CD4-positive, alpha-beta T cell treated with Interleukin-4 for 4 hours (primary cell): ENCODE measurements at places on chromosomes 3 and 15.

GRCh38 chr15:77717333-77717990 lies 84.8 kb upstream of the LINGO1 start:
- no peak for DNase-seq

- DNase-seq = no peak
Observed at GRCh38 chr3:114446600-114446999, 152.8 kb downstream of the TIGIT start.

- DNase-seq = no peak
Observed at GRCh38 chr3:27623085-27623753, 98.9 kb downstream of the EOMES start.

- no peak for DNase-seq
Observed at GRCh38 chr15:28079313-28079969, 19.7 kb downstream of the OCA2 start.

GRCh38 chr15:43215961-43216360 lies 4.9 kb downstream of the EPB42 start:
- DNase-seq = no peak

- DNase-seq = no peak
Observed at GRCh38 chr3:36381311-36381956, 1.1 kb downstream of the STAC start.

GRCh38 chr3:125119752-125120378 lies 64.1 kb upstream of the HEG1 start:
- peak; percentile 33 for DNase-seq

DNA sequence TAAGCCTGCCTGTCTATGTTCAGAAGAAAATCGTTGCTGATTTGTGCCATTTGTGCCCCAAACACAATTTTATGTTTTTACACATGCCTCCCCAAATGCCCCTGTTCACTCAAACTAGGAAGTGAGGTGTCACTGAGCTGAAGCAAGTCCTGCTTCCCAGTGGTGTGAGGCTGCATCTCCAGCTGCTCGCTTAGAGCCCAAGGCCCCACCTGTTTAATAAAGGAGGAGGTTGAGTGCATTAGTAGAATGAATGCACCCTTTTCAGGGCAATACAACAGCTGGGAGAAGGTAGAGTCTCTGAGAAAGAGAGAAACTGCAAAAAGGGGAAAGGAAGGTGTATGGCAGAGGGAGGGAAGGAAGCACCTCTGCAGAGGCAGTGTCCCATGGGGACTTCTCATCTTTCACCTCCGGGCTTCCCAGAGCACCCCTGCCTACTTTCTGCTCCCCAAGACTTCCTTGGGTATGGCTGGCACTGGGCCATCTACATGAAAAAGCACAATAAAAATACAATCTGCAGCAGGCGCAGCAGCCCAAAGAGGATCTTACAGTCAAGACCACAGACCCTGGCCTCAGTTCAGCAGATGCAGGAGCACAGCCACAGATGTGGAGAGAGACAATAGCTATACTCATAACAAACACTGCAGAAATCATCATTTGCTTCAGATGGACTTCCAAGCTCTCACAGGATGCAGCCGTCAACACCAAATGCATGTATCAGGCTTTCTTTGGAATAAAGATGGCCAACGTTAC lies 165.9 kb downstream of the POLR2M start:
- no peak for DNase-seq

GRCh38 chr15:58517682-58518525 lies 86.1 kb downstream of the LIPC start:
- DNase-seq = no peak

DNA sequence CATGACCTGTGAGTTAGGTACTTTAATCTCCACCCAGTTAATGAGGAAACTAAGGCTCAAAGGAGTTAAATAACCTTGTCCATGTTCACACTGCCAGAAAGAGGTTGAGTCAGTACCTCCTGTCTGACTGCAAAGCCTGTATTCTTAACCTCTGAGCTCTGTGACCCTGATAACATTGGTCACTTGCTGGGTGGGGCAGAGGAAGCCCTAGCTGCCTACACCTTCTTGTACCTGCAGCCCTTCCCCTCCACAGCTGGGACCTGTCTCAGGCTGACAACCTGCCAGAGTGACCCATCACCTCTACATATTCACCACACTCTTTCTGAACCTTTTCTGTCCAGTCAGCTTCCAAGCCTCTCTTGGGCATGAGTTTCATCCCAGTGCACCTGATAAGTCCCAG lies 106.1 kb upstream of the HES1 start:
- DNase-seq = no peak

GRCh38 chr15:53762916-53763315 lies 3.5 kb upstream of the WDR72 start:
- no peak for DNase-seq

GRCh38 chr3:169667166-169668071 lies 3.9 kb upstream of the MECOM start:
- no peak for DNase-seq

GRCh38 chr3:170277833-170278580 lies 55.8 kb downstream of the PRKCI start:
- DNase-seq = peak; percentile 33

DNA sequence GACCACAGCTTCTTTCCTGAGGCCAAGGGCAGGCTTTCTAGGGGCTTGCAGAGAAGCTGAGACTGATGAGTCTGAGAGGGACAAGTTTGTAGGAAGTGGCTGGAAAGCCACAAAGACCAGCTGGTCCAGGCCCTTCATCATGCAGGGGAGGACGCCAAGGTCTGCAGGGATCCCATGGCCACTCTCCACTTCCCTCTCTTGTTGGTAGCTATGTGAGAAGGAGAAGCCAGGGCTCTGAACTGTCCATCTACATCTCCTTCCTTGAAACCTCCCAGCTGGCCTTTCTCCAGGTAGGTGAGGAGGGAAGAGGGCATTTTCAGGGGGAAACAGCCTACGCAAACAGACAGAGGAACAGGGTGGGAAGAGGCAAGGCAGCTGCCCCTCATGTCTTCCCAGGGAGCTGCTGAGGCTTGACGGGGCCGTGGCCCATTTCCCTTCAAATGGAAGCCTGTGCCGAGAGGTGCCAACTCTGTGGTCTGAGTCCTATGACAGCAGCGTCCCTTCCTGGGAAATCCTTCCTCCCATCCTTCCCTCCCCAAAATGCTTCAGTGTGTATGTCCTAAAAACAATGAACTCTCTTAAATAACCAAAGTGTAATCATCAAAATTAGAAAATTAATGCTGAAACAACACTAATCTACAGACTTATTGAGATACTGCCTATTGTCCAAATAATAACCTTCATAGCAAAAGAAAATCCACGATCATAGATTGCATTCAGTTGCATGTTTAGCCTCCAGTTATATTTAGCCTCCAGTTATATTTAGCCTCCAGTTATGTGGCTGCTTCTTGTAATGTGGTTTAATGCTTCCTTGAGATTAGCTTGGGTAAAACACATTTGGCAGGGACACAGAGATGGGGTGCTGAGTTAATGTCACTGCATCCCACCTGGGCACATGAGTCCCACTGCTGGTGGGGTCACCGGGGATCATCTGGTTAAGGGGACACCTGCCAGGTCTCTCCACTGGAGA lies 36.0 kb downstream of the GNB5 start:
- no peak for DNase-seq

- DNase-seq = peak; percentile 79
Observed at GRCh38 chr15:40743921-40744814, 10.9 kb downstream of the RMDN3 start.
